ENCODE measurements at places on chromosomes 3 and 15. TPM values are rescaled to one million over a fixed set of nuclear protein-coding genes. Genes with fewer than 3 reads are reported as not detected.
A peak's percentile ranks its signal among the peaks of the same experiment; 100 is the strongest.

DNA sequence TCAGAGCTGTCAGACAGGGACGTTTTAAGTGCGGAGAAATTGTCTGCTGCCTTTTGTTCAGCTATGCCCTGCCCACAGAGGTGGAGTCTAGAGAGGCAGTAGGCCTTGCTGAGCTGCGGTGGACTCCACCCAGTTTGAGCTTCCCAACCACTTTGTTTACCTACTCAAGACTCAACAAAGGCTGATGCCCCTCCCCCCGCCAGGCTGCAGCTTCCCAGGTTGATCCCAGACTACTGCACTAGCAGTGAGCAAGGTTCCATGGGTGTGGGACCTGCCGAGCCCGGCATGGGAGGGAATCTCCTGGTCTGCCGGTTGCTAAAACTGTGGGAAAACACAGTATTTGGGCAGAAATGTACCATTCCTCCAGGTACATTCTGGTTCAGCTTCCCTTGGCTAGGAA lies 282.1 kb downstream of the VGLL3 start:
- H3K27ac ChIP-seq = no peak overlapping the region
- H3K4me1 ChIP-seq = no peaks in the 10 kb centered on the region
- no peak overlapping the region for H3K4me3 ChIP-seq
- H3K36me3 ChIP-seq = no peaks in the 10 kb centered on the region
- H3K27me3 ChIP-seq = no peaks in the 10 kb centered on the region

DNA sequence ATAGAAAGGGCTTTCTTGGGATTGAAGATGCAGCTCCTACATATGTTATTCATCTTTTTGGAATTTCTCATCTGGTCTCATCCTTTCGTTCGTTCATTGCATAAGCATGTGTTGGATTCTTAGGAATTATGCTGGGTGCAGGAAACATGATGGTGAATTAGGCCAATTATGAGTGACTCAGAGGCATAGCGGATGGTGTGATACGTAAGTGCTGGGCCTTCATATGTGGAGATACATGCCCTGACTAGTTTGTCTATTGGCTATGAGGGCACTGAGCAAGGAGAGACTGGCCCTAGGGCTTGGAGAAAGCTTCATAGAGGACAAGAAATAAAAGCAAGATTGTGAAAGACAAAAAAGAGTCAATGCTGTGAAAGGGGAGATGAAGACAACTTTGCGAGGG lies 235.1 kb downstream of the MYRIP start:
- no peaks in the 10 kb centered on the region for H3K4me1 ChIP-seq
- no peak for DNase-seq
- H3K4me3 ChIP-seq = no peak overlapping the region
- no peaks in the 10 kb centered on the region for H3K27me3 ChIP-seq
- H3K27ac ChIP-seq = no peak overlapping the region

GRCh38 chr15:98560338-98560737 lies 88.0 kb upstream of the IGF1R start:
- H3K4me1 ChIP-seq = no peaks in the 10 kb centered on the region
- no peak overlapping the region for H3K27ac ChIP-seq
- DNase-seq = no peak
- H3K4me3 ChIP-seq = no peak overlapping the region
- no peaks in the 10 kb centered on the region for H3K36me3 ChIP-seq
- H3K27me3 ChIP-seq = no peaks in the 10 kb centered on the region

DNA sequence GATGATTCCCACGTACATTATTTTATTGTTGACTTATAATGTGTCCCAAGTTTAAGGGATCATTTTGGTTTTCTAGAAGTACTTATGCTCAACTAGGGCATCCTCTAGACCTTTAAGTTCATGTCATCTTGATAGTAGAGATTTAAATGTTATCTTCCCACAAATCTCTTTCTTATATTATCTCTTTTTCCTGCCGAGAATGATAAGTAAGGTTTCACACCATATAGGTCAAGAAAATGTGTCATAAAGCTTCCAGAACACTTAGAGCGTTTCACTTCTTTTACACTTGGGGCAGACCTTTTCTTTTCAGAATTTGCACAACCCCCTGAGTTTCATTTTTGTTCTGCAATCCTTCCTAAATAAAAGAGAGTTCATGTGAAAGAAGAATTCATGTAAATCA lies 142.0 kb upstream of the CBLB start:
- DNase-seq = no peak
- no peaks in the 10 kb centered on the region for H3K27me3 ChIP-seq
- H3K4me1 ChIP-seq = no peaks in the 10 kb centered on the region
- H3K36me3 ChIP-seq = no peaks in the 10 kb centered on the region
- H3K27ac ChIP-seq = no peak overlapping the region

DNA sequence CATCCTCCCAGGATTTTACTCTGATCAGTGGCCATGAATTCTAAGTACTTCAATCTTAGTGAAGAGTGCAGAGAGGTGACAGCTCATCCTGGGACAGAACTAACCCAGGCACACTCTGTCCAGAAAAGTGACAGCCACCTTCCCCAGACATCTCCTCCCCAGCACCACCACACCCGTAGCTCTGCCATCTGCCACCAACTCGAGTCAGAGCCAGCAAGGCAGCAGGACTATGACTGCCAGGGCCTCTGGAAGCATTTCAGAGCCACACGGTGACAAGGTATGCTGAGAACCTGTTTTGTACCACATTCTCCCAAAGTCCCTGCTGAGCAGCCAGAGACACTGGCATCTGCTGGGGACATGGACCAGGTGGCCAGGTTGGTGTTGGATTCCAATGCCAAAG lies 71.0 kb downstream of the NTRK3 start:
- H3K4me1 ChIP-seq = no peaks in the 10 kb centered on the region
- DNase-seq = no peak
- H3K36me3 ChIP-seq = no peaks in the 10 kb centered on the region
- no peak overlapping the region for H3K4me3 ChIP-seq

GRCh38 chr3:46987319-46987742 lies 7.9 kb downstream of the NBEAL2 start:
- H3K36me3 ChIP-seq = no peaks in the 10 kb centered on the region
- H3K4me3 ChIP-seq = no peak overlapping the region
- peaks cover 14% of the 10 kb centered on the region for H3K4me1 ChIP-seq
- H3K27ac ChIP-seq = peak overlapping the region; percentile 58
- H3K27me3 ChIP-seq = no peaks in the 10 kb centered on the region

DNA sequence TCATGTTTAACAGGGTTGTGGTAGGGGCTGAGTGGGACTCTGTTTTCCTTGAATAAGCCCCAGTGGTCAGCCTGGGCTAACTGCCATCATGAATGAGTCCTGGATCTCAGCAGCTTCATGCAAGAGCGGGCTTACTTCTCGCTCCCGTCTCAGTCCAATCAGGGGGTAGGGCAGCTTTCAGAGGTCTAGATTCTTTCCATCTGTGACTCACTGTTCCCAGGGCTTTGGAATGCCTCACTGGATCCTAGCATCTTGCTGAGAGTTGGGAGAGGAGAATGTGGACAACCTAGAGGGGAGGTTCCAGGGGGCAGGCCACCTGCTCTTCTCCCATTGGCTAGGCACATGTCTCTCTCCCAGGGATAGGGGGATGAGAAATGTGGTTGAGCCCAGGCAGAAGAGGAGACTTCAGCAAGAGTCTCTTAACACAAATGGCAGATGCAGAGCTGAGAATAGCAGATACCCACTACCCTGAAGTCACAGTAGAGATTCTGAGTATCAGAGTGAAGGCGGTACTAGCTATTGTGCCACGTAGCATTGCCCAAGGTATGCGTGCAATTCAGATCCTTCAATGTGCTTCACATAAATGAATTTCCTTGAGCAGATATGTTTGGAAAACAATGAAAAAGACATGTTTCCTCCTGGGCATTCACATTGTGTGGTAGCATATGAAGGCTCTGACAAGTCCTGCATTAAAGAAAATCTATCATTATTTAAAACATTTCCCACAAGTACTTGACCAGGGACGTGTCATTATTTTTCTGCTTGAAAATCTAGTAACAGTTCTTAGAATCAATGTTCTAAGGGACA lies 257.7 kb upstream of the PROK2 start:
- no peaks in the 10 kb centered on the region for H3K27me3 ChIP-seq
- no peaks in the 10 kb centered on the region for H3K36me3 ChIP-seq
- H3K27ac ChIP-seq = no peak overlapping the region
- peaks cover 9% of the 10 kb centered on the region for H3K4me1 ChIP-seq
- no peak for DNase-seq

DNA sequence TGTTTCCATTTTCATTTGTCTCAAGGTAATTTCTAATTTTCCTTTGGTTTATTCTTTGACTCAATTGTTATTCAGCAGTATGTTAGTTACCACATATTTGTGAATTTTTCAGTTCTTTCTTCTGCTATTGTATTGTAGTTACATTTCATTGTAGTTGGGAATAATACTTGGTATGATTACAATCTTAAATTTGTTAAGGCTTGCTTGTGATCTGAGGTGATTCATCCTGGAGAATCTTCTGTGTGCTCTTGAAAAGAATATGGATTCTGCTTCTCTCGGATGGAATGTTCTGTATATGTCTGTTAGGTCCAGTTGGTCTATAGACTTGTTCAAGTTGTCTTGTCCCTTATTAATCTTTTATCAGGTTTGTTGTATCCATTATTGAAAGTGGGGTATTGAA lies 63.4 kb upstream of the VEPH1 start:
- no peaks in the 10 kb centered on the region for H3K4me1 ChIP-seq
- H3K36me3 ChIP-seq = no peaks in the 10 kb centered on the region
- no peak overlapping the region for H3K27ac ChIP-seq
- no peak for DNase-seq
- no peak overlapping the region for H3K4me3 ChIP-seq

DNA sequence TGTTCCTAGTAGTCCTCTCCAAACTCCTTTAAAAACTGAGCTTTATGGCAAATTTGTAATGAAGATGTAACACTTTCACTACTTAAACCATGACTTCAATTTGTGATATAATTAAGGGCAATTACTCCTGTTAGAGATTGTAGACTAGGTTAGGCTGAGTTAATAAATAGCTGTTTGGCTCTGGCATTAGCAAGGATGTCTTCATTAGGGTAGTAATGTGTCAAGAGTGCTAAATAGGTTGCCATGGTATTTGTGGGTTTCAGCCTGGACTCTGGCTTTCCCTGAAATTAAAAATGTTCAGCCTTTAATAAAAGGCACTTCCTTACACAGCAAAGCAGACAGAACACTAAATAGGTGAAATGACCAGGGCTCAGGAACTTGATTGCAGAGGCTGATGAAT lies 71.9 kb downstream of the GHSR start:
- no peaks in the 10 kb centered on the region for H3K27me3 ChIP-seq
- no peaks in the 10 kb centered on the region for H3K4me1 ChIP-seq
- peaks cover 3% of the 10 kb centered on the region for H3K36me3 ChIP-seq
- DNase-seq = no peak

GRCh38 chr3:41000471-41000870 lies 198.8 kb upstream of the CTNNB1 start:
- H3K27me3 ChIP-seq = no peaks in the 10 kb centered on the region
- no peak overlapping the region for H3K27ac ChIP-seq
- no peaks in the 10 kb centered on the region for H3K4me1 ChIP-seq
- DNase-seq = no peak

Gene FBXW12
- not detected for total RNA-seq

Gene SERPINI2
- total RNA-seq = not detected
